Activated CD4-positive, alpha-beta T cell treated with anti-CD3 and anti-CD28 coated beads, Interleukin-10, Interleukin-2, amounts not matched to agents 100 ng/mL and 50 ng/mL, durations not matched to agents 16 hours and 8 hours (primary cell): ENCODE measurements at places on chromosomes 3 and 15.

DNA sequence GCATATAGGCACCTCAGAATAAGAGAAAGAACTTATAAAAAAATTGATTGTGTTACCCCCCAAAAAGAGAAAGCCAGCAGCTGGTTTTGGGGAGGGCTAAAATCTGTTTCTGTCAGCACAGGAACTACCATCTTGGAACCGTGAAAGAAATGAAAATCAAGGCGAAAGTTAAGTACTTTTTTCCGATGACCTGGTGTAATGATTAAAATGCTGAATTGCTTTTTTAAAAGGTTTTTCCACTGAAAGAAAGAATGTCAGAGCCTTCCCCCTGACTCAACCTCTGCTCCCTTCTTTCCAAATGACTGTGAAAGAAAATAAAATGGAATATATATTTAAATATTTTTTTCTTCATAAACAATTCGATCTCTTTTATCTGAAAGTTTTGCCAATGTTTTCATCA is 570.5 kb upstream of the CFAP20DC start:
- DNase-seq: no peak

DNA sequence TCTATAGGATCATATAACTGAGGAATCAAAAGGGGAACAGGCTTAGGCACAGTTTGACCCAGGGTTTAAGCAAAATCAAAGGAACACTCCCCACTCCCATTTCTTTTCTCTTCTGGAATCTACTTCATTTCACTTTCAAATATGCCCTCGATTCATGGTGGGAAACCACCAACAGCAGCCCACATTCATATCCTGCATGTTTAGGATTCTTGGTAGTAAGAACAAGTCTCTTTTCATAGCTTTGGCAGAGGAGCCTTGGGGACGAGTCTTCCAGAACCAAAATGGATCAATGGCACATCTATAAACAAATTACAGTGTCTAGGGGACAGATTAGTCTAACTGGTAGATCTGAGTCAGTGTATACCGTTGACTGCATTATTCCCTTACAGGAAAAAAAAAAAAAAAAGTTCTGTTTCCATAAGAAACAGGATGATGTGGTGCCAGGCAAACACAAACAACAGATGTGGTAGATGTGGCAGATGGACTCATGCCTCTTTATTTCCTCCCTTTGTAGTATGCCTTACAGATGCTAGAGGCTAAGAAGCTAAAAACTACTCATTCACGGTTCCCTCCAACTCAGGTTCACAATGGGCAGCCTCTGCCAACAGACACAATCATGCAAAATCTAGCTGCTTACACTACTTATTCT is 578.3 kb upstream of the ADAMTS9 start:
- DNase-seq: no peak

DNA sequence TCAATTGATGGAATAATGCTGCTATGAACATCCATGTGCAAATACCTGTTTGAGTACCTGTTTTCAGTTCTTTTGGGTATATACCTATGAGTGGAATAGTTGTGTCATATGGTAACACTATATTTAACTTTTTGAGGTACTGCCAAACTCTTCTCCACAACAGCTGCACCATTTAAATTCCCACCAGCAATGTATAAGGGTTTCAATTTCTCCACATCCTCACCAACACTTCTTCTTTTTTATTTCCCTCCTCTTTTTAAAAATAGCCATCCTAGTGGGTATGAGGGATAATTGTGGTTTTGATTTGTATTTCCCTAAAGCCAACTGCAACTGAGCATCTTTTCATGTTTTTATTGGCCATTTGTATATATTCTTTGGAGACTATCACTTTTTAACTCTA is 31.3 kb upstream of the ARHGEF3 start:
- no peak for DNase-seq

GRCh38 chr15:74616366-74616939 is 817 bp downstream of the CLK3 start:
- peak; percentile 53 for DNase-seq

DNA sequence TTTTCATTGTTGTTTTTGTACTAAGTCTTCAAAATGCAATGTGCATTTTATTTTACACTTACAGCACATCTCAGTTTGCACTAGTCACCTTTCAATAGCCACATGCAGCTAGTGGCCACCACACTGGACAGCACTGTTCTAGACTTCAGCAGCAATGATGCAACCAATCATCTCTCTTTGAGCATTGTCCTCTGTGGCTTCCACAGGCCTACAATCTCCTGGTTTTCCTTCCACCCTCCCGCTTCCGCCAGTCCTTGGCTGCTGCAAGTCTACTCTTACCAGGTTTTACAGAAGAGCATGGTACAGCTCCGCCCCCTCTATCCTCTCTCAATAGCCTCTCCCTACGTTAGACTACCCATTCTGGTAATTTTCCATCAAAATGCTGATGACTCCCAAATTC is 25.1 kb upstream of the FSIP1 start:
- DNase-seq: no peak

DNA sequence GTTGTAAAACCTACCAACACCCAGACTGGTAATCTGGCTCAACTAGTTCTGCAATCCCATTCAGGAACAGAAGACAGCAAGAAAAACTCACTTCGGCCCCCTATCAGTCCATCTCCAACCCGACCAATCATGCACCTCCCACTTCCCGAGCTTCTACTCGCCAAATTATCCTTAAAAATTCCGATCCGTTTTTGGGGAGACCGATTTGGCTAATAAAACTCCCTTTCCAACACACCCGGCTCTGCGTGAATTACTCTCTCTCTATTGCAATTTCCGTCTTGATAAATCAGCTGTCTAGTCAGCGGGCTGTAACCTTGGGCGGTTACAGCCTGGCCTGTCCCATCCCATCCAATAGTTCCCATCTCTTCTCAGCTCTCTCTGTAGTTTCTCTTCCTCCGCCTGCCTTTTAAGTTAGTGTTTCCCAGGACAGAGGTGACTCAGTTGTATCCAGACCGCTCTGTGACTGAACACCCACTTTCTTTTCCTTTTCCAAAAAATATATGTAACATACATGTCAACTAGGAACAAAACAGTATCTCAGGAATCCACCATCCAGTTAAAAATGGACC is 780 bp upstream of the ACAD9 start:
- peak; percentile 52 for DNase-seq

DNA sequence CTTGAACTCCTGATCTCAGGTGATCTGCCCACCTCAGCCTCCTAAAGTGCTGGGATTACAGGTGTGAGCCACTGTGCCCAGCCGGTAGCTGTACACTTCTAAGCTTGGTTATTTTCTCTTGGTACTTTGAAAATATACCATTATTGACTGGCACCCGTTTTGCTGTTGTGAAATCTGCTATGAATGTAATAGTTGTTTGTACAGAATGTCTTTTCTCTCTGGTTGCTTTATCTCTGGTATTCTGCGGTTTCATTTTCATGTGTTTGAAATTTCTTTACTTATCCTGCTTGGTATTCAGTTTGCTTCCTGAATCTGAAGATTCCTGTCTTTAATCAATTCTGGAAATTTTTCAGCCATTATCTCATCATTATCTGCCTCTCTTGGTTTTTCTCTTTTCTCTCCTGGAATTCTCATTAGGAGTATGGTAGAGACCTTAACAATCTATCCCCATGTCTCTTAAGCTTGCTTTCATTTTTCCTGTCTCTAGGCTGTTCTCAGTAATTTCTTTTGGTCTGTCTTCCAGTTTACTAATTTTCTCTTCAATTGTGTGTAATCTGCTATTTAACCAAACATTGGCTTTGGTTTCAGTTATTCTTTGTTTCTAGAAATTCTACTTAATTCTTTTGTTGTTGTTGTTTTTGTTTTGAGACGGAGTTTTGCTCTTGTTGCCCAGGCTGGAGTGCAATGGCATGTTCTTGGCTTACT is 2.8 kb upstream of the PAK2 start:
- DNase-seq: no peak

DNA sequence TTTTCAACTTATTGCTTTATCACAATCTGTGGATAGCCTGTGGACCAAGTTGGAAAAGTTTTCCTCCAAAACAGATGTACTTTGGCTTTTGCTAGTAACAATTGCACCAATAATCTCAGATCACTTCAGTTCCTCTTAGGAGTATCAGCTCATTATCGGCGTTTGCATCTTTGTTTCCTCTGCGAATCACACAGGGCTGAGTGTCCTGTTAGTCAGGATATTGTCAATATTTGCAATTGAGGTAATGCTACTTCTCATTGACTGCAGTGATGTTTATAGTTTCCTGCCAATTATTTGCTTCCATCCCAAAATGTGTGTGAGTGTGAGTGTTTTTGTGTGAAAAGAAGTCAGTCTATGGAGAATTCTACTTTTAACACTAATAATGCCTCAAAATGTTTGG is 545.0 kb downstream of the SI start:
- DNase-seq: no peak

DNA sequence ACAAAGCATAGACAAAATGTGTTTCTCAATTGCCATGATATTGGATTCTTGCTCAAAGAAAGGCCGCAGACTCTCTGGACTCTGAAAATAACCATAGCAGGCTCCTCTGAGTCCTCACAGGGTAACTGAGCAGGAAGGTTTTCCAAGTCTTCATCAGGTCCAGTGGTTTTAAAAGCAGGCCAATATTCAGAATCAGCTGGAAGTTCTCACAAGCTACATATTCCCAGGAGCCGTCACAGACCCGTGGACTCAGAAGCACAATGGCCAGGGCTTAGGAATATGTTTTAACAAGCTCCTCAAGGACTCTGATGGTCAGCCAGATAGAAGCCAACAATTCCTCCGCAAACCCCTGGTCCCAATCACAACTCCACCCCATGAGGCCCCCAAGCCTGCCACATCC is 256.1 kb upstream of the ADAMTS9 start:
- DNase-seq: no peak

GRCh38 chr3:13451301-13451673 is 28.8 kb upstream of the HDAC11 start:
- peak; percentile 23 for DNase-seq

- no peak for DNase-seq
Measured at GRCh38 chr3:54536450-54536849, 391.4 kb downstream of the LRTM1 start.

GRCh38 chr15:95095250-95095649 is 863.9 kb downstream of the MCTP2 start:
- DNase-seq: no peak

- peak; percentile 74 for DNase-seq
Measured at GRCh38 chr3:38453075-38453912, at the start of gene ACVR2B. Gene ACVR2B (plus strand): TSS chr3:38453890. CDS start chr3:38454323, 433 bp downstream.

DNA sequence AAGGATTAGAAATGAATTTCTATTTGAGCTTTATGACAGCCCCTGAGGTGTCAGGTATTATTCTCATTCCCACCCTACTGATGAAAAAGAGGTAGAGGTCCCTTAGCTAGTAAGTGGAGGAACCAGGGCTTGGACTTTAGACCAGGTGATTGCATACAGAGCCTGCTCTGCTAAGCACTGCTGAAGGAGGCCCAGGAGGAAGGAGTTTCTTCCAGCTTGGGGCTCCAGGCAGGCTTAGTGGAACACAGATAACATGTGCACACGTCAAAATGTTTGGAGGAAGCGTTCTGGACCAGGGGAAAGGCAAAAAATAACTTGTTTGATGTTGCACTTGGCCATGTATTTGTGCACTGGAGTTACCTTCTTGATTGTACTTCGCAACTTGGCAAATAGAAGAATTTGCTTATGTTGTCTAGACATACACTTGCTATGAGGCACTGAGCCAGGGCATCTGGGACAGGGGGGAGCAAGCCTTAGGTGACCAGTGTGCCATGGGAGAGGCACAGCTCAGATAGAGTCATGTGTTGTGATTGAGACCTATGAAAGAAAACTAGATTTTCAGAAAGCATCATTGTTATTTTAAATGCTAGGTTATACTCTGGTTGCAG is 22.4 kb downstream of the IFT122 start:
- DNase-seq: no peak

DNA sequence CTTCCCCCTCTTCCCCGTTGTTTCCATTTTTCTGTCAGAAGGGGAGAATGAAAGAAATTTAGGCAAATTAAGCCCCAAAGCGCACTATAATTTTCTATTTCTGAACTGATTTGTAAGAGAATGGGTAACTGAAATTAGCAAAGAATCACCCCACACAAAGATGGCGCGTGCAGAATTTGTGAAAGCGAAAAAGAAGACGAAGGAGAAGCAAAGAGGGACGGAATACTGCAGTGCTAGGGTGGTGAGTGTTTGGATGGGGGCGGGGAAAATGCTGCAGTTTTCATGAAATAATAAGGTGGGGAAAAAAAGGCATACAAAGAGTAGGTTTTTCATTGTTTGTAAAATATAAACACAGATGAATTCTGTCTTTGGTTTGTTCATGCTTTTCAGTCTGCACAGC is 4.6 kb upstream of the CTNNB1 start:
- no peak for DNase-seq

GRCh38 chr3:60090548-60090947 is 1040.7 kb upstream of the CFAP20DC start:
- DNase-seq: no peak

- no peak for DNase-seq
Measured at GRCh38 chr3:135565546-135565945, 400.0 kb upstream of the PPP2R3A start.

- peak; percentile 18 for DNase-seq
Measured at GRCh38 chr3:58082047-58082446, 73.8 kb downstream of the FLNB start.

DNA sequence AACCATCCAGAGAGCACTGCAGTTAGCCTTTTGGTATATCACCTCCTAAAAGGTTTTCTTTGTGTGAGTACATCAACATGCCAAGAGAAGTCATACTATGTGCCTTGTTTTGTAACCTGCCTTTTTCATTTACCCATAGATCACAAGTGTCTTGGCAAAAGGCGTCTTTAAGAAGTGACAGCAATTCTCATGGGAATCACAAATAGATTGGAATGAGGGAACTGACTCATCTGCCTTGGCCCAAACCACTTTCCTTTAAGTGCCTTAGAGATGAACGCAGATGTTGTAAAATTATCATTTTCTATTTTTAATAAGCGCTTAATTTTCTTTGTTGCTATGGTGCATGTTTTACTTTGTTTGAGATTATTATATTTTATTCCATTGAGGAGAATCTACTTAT is 20.7 kb upstream of the POMGNT2 start:
- DNase-seq: no peak

DNA sequence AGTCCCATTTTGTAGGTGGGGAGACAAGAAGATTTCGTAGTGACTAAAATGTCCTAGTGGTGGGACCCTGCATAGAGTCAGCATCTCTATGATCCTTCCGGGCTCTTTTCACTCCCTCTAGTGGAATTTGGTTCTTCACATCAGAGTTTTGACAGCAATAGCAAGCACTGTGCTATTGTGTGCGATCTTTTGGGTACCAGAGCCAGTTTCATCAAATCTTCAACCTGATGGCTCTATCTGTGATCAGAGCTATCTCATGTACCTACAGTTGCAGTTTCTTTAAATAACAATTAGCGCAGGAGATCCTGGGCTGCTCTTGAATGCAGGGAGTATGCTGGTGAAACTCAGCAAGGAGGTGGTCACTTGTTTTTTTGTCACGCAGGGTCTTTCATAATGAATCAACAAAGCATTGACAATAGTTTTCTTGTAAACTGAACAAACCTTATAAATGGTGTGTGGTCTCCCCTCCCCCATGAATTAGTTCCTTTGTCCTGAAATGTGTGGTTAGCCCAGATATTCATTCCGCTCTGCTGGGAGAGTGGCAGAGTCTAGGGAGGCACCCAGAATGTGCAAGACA is 257.2 kb upstream of the SOX2 start:
- no peak for DNase-seq

DNA sequence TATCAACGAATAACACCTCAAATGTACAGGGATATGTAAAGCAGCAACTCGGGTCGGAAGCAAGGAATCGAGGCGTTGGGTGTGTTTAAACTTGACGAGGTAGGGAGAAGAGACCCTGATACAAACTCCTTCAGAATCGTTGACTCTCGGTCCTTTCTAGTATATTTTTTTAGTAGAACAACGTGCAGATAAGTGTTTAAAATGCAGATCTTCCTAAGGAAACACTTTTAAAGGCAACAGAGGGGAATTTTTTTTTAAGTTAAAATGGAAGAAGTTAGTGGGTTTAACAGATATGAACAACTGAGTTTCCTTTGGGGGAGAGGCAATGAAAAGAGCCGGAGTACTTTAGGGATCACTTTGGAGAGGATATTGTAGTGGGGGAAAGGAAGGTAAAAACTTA is 1.1 kb upstream of the KPNA4 start:
- no peak for DNase-seq
